ENCODE measurements at places on chromosomes 2 and 18.

DNA sequence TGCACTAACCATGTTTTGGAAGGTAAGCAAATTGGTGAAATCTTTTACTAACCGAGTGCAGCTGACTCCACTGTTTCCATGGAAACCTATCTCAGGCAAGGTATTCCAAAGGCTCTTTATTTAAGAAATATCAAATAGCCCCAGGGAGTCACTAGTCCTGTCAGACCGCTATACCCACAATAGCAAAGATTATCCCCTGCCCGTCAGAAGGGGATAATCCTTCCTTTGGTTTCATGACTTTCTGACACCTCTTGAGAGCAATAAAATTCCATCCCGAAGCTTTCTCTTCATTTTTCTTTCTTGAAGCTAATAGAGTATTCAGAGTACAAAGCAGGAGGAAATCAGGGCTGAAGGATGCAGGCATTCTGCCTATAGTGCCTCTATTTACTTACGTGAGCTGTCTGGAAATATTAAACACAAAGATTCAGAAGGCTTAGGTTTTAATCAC is 34.7 kb upstream of the MAP2 start:
- no peaks in the 10 kb centered on the region for H3K27me3 ChIP-seq
- no peaks in the 10 kb centered on the region for H3K36me3 ChIP-seq
- no peak overlapping the region for H3K4me3 ChIP-seq
- no peaks in the 10 kb centered on the region for H3K4me1 ChIP-seq
- H3K27ac ChIP-seq = no peak overlapping the region

DNA sequence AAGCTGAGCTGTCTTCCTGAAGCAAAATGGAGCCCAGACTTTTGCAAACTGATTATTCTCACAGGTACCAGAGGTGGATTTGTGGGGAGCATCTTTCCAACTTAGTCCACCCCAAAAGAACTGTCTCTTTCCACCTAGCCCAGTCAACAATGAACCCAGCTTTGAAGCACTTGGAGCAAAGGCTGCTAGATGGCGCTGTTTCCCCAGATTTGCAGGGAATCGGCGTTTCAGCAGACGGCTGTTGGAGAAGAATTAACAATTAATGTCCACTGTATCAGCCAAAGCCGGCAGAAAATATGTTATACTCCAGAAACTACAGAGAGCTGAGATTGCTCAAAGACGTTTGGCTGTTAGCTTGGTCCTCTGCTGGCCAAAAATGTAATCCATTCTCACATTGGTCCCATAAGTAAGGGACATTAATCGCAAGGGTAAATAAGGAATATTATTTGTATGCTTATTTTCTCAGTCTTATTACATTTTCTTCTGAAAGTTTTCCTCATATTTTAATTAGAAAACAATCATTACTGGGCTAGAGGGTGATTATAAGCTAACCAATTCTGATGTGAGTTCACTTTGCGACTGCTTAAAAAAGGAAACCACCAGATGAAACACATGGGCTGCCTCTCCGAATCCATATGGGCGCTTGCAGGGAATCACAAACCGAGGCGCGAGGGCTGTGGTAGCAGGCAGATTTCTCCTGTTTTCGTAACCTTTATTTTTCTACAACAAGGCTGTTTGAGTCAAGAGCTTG is 423.8 kb upstream of the MEX3C start:
- no peaks in the 10 kb centered on the region for H3K36me3 ChIP-seq
- no peak overlapping the region for H3K4me3 ChIP-seq
- H3K27ac ChIP-seq = no peak overlapping the region
- DNase-seq = no peak
- no peaks in the 10 kb centered on the region for H3K27me3 ChIP-seq

GRCh38 chr2:127175751-127176354 is 44.2 kb downstream of the CYP27C1 start:
- no peak for DNase-seq
- H3K4me3 ChIP-seq = no peak overlapping the region

- H3K4me3 ChIP-seq = no peak overlapping the region
- no peak for DNase-seq
- no peaks in the 10 kb centered on the region for H3K36me3 ChIP-seq
- H3K27me3 ChIP-seq = no peaks in the 10 kb centered on the region
- no peaks in the 10 kb centered on the region for H3K4me1 ChIP-seq
- H3K27ac ChIP-seq = peak overlapping the region; percentile 52
Measured at GRCh38 chr18:76757335-76757734, 65.0 kb upstream of the ZNF236 start.

DNA sequence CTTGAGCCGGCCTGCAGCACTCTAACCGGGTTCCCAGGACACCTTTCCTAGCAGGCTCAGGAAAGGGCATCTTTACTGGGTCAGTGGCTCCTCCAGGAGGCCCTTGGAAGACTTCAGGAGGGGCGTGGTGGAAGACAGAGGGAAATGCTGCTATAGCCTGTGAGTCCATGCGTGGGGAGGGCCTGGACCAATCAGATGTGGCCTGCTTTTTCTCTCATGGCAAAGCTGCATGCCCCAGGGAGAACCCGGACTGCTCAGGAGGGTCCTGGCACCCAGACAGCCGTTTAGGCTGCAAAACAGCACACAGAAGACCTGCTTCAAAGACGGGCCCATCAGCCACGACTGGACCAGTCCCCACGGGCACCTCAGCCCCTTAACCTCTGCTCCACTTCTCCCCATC is 84.4 kb downstream of the EIPR1 start:
- H3K27ac ChIP-seq = no peak overlapping the region
- no peaks in the 10 kb centered on the region for H3K27me3 ChIP-seq
- peaks cover 3% of the 10 kb centered on the region for H3K36me3 ChIP-seq
- H3K4me3 ChIP-seq = no peak overlapping the region
- no peaks in the 10 kb centered on the region for H3K4me1 ChIP-seq
- no peak for DNase-seq

- H3K4me3 ChIP-seq = no peak overlapping the region
- DNase-seq = no peak
- no peak overlapping the region for H3K27ac ChIP-seq
- H3K36me3 ChIP-seq = no peaks in the 10 kb centered on the region
- no peaks in the 10 kb centered on the region for H3K27me3 ChIP-seq
- H3K4me1 ChIP-seq = peaks cover 12% of the 10 kb centered on the region
Measured at GRCh38 chr2:47230418-47230817, 75.3 kb upstream of the STPG4 start.

DNA sequence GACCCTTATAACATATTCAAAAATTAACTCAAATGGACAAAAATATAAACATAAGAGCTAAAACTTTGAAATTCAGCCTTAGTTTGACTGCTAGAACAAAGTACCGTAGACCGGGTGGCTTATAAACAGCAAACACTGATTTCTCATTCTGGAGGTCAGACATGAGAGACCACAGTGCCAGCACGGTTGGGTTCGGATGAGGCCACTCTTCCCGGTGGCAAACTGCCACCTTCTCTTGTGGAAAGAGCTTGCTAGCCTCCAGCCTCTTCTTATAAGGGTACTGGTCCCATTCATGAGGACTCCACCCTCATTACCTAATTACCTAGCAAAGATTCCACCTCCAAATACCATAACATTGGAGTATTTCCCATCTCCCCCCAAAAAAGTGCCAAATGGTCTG is 91.3 kb downstream of the FAM210A start:
- no peaks in the 10 kb centered on the region for H3K36me3 ChIP-seq
- no peak overlapping the region for H3K27ac ChIP-seq
- H3K27me3 ChIP-seq = no peaks in the 10 kb centered on the region
- no peaks in the 10 kb centered on the region for H3K4me1 ChIP-seq

- no peaks in the 10 kb centered on the region for H3K36me3 ChIP-seq
- no peak for DNase-seq
- H3K27ac ChIP-seq = no peak overlapping the region
- no peaks in the 10 kb centered on the region for H3K27me3 ChIP-seq
Measured at GRCh38 chr2:110881908-110882307, 149.5 kb downstream of the ACOXL start.

GRCh38 chr2:145026456-145027455 is 506.8 kb upstream of the ZEB2 start:
- H3K4me1 ChIP-seq = no peaks in the 10 kb centered on the region
- H3K4me3 ChIP-seq = no peak overlapping the region
- H3K27ac ChIP-seq = no peak overlapping the region
- DNase-seq = no peak
- H3K27me3 ChIP-seq = no peaks in the 10 kb centered on the region
- no peaks in the 10 kb centered on the region for H3K36me3 ChIP-seq

- no peaks in the 10 kb centered on the region for H3K27me3 ChIP-seq
- H3K4me1 ChIP-seq = no peaks in the 10 kb centered on the region
- H3K27ac ChIP-seq = no peak overlapping the region
- no peak for DNase-seq
- H3K36me3 ChIP-seq = no peaks in the 10 kb centered on the region
Measured at GRCh38 chr2:11680901-11681721, 11.1 kb upstream of the NTSR2 start.

DNA sequence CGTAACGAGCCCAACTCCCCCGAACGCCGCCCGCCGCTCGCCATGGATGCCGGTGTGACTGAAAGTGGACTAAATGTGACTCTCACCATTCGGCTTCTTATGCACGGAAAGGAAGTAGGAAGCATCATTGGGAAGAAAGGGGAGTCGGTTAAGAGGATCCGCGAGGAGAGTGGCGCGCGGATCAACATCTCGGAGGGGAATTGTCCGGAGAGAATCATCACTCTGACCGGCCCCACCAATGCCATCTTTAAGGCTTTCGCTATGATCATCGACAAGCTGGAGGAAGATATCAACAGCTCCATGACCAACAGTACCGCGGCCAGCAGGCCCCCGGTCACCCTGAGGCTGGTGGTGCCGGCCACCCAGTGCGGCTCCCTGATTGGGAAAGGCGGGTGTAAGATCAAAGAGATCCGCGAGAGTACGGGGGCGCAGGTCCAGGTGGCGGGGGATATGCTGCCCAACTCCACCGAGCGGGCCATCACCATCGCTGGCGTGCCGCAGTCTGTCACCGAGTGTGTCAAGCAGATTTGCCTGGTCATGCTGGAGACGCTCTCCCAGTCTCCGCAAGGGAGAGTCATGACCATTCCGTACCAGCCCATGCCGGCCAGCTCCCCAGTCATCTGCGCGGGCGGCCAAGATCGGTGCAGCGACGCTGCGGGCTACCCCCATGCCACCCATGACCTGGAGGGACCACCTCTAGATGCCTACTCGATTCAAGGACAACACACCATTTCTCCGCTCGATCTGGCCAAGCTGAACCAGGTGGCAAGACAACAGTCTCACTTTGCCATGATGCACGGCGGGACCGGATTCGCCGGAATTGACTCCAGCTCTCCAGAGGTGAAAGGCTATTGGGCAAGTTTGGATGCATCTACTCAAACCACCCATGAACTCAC is 673 bp downstream of the PCBP1 start:
- peak overlapping the region; percentile 67 for H3K4me3 ChIP-seq
- H3K4me1 ChIP-seq = peaks cover 37% of the 10 kb centered on the region
- DNase-seq = no peak
- no peaks in the 10 kb centered on the region for H3K36me3 ChIP-seq
- no peaks in the 10 kb centered on the region for H3K27me3 ChIP-seq
- H3K27ac ChIP-seq = peak overlapping the region; percentile 98

GRCh38 chr18:36828157-36828629 is 609 bp downstream of the TPGS2 start:
- peak overlapping the region; percentile 92 for H3K4me3 ChIP-seq
- no peaks in the 10 kb centered on the region for H3K27me3 ChIP-seq
- peaks cover 10% of the 10 kb centered on the region for H3K4me1 ChIP-seq
- DNase-seq = no peak
- H3K27ac ChIP-seq = peak overlapping the region; percentile 85

DNA sequence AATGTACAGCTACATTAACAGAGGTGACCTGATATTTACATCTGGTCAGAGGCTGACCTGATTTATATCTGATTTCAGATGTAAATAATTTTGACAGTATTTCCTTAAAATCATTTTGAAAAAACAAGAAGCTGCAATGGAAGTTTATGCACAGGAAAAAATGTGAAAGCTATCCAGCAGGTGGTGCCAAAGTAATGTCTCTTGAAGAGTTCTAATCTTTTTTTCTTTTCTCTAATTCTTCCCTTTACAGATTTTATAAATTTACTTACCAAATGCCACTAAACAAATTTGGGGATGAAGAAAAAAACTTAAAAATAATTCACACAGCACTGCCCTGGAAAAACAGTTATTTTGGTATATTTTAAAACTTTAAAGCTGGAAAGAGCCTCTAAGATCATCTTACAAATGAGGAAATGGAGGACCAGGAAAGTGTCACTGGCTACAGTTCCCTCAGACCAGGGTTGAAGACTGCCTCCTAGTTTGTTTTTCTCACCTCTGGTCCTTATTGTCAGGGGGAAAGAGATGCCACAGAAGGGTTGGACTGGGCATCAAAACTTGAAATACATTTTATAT is 16.4 kb upstream of the FBLN7 start:
- H3K36me3 ChIP-seq = no peaks in the 10 kb centered on the region
- no peak overlapping the region for H3K4me3 ChIP-seq
- no peak for DNase-seq

DNA sequence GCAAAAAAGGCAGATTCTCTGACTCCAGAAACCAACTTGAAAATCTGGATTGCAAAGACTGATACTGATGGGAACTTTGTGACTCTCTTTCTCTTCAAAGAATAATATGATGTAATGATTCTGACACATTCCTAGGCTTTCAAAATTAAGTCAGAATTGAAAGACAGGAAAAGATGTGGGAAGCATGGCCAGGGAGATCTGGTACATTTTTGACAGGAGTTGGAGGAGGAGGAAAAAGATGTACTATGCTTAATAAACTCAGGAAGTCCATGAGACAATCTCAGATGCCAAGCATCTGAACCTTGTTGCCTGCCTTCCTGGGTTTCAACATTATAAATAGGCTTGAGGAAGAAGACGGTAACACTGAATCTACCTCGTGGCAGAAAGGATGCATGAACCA is 34.2 kb downstream of the KLF7 start:
- no peak overlapping the region for H3K4me3 ChIP-seq
- peak overlapping the region; percentile 79 for H3K27ac ChIP-seq

DNA sequence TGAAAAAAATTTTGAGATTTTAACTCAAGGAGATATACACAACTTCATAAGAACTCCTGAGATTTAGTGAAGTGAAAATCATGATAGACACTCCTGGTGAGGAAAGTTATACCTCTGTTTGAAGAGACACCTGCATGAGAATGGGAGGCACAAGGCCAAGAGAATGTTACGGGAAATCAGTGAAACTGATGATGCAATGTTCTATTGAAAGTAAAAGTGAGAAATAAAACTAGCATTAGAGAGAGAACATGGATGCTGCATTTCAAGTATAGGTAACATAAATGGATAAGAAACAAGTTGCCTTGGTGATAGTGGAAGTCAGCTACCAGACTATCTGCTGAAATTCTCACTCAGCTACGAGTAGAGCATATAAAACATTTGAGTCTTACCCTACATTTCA is 562.1 kb upstream of the FANCL start:
- H3K36me3 ChIP-seq = no peaks in the 10 kb centered on the region
- no peaks in the 10 kb centered on the region for H3K4me1 ChIP-seq
- H3K27me3 ChIP-seq = no peaks in the 10 kb centered on the region
- no peak overlapping the region for H3K27ac ChIP-seq
- no peak for DNase-seq
